H1 (cell line): ENCODE measurements at places on chromosomes 13 and 19.

DNA sequence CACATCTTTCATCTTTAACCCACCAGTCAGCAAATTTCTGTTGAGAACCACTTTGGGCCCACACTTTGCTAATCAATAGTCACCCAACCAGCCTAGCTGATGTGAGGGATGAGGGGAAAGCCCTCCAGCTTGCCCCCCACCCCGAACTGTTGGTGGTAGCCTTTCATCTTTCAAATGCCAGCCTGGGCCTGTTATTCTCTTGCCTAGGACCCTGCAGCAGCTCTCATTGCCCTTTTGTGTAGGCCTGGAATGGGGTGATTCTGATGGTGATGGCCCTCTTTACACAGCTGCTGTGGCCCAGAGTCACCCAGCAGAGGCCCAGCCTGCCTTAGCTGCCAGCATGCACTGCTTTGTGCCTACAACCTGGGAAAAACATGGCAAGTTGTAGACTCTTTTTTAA is 294.5 kb downstream of the SLC7A1 start:
- DNase-seq = peak; percentile 52

- DNase-seq = no peak
Observed at GRCh38 chr13:106686163-106686562, 118.2 kb upstream of the ARGLU1 start.

GRCh38 chr13:40552895-40553294 is 113.5 kb downstream of the FOXO1 start:
- DNase-seq = no peak

GRCh38 chr19:19746286-19747213 is 13.6 kb upstream of the ZNF14 start:
- no peak for DNase-seq

- DNase-seq = no peak
Observed at GRCh38 chr13:43061496-43062280, 38.3 kb downstream of the DNAJC15 start.

DNA sequence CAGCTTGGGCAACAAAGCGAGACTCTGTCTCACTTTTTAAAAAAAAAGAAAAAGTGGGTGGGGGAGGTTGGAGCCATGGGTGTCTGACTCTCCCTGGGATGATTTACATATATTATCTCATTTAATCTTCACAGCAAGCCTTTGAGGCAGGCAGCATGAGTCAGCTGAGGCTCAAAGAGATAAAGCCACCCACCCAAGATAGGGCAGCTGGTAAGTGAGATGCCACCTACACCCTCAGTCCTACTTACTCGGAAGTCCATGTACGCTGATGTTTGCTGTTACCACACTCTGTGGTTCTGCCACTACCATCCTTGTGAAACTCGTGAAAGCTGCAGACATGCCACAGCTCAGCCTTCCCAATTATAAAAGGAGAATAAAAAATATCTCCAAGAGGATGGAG is 142.0 kb upstream of the TSHZ3 start:
- no peak for DNase-seq

DNA sequence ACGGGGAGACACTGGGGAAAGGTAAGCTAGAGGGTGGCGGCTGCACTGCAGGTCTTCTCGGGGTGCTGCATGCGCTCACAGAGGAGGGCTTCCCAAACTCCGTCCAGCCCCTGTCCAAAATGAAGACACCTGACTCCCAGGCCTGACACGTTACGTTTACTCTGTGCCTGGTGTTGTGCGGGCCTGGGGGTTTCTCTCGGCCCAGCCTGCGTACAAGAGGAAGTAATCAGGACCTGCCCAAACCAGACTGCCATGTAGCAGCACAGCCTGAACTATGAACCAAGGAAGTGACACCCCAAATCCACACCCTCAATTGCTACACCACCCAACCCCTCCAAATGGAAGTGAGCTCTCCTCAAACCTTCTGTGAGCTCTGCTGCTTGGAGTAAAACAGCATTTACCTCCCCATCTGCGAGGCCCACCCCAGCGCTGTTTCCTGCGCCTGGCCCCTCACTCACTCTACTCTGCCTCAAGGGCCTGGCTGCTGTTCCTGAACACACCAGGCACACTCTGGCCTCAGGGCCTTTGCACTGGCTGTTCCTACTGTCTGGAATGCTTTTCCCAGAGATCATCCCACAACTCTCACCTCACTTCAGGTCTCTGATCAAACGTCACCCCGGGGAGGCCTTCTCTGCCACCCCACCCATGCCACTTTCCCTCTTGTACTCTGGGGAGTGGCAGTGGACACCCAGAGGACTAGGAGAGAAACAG is 3.0 kb downstream of the HSPBP1 start:
- DNase-seq = no peak

- DNase-seq = no peak
Observed at GRCh38 chr19:6718741-6719539, 1.5 kb downstream of the C3 start.
